DMS79 (cell line): ENCODE measurements at places on chromosomes 3 and 15.

GRCh38 chr15:38563723-38564519 lies 693 bp downstream of the RASGRP1 start:
- DNase-seq: no peak

DNA sequence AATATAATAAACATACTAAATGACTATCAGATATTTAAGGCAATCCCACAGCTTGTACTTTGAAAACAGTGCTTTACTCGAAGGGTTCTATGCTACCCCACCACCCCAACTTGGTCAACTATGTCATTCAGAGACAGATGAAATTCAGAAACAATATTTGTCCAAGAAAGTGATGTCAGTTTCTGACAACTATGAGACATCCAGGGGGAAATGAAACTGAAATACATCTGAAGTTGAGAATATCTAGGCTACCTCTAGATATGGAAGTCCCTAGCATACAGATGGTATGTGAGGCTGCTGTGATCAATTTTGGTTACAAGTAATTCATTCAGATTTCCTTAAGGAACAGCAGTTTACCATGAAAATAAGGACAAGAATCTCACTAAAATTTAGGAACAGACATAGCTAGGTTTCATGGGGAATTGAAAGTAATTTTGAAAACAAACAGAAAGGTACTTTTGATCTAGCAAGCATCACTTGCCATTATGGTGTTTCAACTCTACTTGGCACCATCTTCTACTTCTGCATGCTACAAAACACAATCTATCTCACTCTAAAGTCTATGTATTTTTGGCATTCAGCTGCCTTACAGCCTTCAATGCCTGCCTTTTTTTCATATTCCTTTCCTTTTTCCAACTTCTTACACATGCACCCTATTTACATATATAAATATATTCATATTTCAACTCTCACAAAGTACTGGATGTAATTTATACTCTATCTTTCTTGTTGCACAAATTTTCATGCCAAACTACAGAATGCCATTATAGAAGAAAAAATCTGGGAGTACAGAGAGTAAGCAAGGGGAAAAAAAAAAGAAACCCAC lies 21.7 kb downstream of the ATG3 start:
- DNase-seq: no peak

GRCh38 chr15:42324308-42324707 lies 35.0 kb upstream of the CAPN3 start:
- no peak for DNase-seq

GRCh38 chr15:57595011-57595866 lies 3.5 kb downstream of the MYZAP start:
- no peak for DNase-seq

GRCh38 chr3:68004091-68004490 lies 349.7 kb upstream of the SUCLG2 start:
- DNase-seq: no peak

- DNase-seq: no peak
Measured at GRCh38 chr3:123657568-123657967, 72.7 kb upstream of the HACD2 start.

GRCh38 chr3:146468671-146469149 lies 651 bp downstream of the PLSCR2 start:
- no peak for DNase-seq

DNA sequence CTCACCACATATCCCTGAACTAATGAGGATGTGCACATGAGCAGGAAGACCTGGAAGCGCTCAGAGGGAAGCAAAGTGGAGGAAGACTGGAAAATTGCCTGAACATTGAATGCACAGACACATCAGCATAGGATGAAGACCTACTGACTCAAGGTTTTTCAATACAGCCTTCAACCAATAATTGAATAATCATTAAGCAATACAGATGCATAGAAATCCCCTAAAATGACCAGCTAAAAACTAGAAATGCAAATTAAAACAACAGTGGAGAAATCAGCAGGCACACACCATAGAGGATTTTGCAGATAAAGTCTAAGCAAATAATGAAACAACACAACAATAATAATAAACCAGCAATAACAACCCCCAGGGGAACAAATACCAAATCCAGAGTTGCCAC lies 80.4 kb downstream of the CEP152 start:
- DNase-seq: no peak

- DNase-seq: no peak
Measured at GRCh38 chr15:60546744-60547143, 67.8 kb upstream of the ICE2 start.

DNA sequence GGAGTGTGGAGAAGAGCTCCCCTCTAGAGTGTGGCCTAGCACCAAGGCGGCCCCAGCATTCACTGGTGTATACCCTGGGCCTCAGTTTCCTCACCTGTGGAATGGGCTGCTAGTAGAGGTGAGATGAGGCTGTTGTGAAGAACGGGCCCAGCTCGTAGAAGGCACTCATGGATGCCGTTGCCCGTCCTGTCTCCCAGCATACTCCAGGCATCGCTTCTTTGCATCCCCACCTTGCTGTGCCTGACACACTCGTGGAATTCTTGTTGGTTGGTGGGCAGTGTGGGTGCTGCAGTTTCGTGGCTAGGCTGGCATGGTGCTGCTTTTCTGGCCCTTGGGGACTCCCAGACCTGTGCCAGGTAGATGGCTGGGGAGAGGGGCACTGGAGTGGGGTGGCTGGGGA lies 76.7 kb downstream of the SMAD6 start:
- no peak for DNase-seq
